Endothelial cell of umbilical vein (primary cell): ENCODE measurements at places on chromosomes 2 and 18. TPM values are rescaled to one million over a fixed set of nuclear protein-coding genes. Genes with fewer than 3 reads are reported as not detected.

SERPINB3 gene
- not detected in 2 replicates for total RNA-seq

EXOC6B gene
- total RNA-seq: 23.6 and 34.8 TPM in 2 replicates

TEKT4 gene
- not detected in 2 replicates for total RNA-seq

GPD2 gene
- 29.3 and 37.0 TPM in 2 replicates for total RNA-seq

APOB gene
- 0.09 and 0.25 TPM in 2 replicates for total RNA-seq

SNED1 gene
- 17.2 and 22.1 TPM in 2 replicates for total RNA-seq

GPR75 gene
- total RNA-seq: 4.7 and 5.0 TPM in 2 replicates
